ENCODE measurements at places on chromosomes 3 and 15. TPM values are rescaled to one million over a fixed set of nuclear protein-coding genes. Genes with fewer than 3 reads are reported as not detected.

DNA sequence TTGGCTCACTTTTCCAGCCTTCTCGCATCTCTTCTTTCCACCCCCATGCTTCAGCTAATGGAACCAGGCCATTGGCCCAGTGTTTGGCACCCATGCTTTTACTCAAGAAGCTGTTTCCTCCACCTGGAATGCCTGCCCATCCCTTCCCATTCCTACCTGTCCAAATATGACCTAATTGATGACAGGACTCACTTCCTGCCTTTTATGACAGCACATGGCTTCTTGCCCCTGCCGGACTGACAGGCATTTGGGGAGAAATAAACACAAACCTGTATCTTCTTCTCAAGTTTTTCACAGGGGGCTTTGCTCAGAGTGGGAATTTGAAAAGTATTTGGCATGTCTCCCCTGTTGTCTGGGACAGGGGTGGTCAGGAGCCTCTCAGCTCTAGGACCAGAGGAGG is 120.1 kb downstream of the ABHD5 start:
- DNase-seq = no peak

GRCh38 chr15:78065284-78065872 is 12.1 kb downstream of the TBC1D2B start:
- DNase-seq = peak; percentile 98

GRCh38 chr3:16363636-16364035 is 98.6 kb downstream of the OXNAD1 start:
- no peak for DNase-seq

DNA sequence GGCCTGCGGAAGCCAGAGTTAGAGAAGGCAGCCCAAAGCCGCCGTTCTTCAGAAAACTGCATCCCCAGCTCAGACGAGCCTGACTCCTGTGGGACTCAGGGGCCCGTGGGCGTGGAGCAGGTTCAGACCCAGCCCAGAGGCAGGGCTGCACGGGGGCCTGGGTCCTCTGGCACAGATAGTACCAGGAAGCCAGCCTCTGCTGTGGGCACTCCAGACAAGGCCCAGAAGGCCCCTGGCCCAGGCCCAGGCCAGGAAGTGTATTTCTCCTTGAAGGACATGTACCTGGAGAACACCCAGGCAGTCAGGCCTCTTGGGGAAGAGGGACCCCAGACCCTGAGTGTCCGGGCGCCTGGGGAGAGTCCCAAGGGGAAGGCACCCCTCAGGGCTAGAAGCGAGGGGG is 23.1 kb downstream of the ALPK3 start:
- DNase-seq = no peak

DNA sequence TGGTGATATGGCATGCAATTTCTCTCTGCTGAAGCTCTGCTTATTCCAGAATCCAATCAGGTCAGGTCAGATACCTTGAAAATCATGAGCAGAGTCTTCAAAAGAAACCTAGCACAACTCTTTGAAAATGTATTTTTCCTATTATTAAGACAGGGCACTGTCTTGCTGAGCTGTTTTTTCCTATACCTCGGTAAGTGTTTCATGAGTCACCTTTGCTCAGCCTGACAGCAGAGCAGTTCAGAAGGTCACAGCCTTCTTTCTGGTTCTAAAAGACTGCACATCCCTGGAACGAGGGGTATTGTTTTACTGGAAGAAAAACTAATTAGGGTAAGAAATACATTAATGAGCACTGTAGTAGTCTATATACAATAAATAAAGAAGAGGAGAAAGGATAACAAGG is 422.0 kb downstream of the SOX2 start:
- no peak for DNase-seq

DNA sequence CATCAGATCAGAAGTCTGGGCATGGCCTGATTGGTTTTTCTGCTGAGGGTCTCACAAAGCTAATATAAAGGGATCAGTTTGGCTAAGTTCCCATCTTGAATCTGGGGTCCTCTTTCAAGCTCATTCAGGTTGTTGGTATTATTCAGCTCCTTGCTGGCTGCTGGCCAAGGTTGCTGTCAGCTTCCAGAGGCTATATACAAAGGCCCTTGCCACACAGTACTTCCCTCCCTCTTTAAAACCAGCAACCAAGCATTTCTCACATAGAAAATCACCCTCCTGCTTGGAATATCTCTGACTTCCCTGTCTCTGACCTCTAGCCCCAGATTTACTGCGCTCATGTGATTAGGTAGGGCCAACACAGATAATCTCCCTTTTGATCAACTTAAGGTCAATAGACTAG is 442.9 kb downstream of the ERC2 start:
- no peak for DNase-seq

DNA sequence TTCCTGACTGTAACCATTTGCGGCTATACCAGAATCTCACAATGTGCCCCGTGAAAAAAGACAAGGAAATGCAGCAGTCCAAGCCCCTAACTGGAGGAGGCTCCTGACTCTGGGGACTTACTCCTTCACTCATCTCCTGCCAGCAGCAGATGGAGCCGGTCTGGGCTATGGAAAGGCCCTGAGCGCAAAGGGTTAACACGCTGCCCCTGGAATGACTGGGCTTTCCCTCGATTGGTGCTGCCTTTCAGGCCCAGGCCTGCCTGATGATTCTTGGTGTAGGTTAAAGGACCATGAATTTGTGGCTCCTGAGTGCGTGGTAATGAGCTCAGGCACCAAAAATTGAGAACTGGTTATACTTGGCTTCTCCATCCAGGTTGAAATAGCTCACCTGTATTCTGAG is 42.3 kb upstream of the GALNT15 start:
- no peak for DNase-seq

DNA sequence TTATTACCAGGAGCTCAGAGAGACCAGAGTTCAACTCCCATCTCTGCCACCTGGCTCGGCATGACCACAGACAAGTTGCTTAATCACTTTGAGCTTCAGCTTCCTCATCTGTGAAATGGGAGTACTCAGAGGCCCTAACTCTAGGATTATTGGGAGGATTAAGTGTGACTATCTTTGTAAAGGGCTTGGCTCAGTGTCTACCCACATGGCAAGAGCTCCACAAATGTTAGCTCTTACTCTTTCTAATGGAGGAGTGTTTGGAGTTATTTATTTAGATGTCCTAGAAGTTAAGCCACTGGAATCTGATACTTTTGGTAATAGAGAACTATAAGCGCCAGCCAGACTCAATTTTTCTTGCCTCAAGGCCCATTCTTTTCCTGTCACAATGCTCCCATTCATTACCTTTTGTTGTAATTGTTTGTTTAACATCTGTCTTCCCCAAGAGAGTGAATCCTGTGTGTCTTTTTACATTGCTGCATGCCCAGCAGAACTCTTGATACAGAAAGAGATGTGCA is 12.3 kb upstream of the LMCD1 start:
- peak; percentile 47 for DNase-seq

- DNase-seq = no peak
These were observed 593 bp downstream of the FAM219B start for GRCh38 chr15:74906067-74906449.

GRCh38 chr15:86076468-86076867 is 3.2 kb upstream of the AGBL1 start:
- no peak for DNase-seq

Gene GRK7
- total RNA-seq = not detected

Gene DALRD3
- 22.6 TPM for total RNA-seq

Gene STAB1
- total RNA-seq = not detected

Gene XCR1
- total RNA-seq = not detected

Gene CMTM8
- not detected for total RNA-seq

Gene ARGFX
- total RNA-seq = not detected

Gene STAG1
- total RNA-seq = 20.6 TPM

Gene ACKR4
- not detected for total RNA-seq

All from SJSA1 (cell line).